ENCODE measurements at places on chromosomes 16 and 17.

DNA sequence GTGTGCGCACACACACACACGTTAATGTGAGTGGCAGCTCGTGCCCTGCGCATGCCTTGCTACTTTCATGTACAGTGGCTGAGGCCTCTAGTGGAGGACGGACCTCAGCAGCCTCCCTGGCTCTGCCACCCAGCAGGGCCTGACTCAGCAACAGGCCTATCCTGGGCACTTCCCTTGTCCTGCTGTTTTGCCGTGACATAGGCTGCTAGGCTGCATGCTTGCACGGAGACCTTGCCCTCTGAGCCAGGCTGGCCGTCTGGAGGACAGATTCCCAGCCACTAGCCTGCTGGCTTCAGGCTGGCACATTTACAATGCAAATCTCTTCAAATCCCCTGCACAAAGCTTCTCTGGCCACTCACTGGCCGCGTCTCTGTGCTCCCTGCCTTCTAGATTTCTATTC lies 9.5 kb downstream of the RNF213 start:
- no peaks in the 10 kb centered on the region for H3K4me1 ChIP-seq
- peaks cover 15% of the 10 kb centered on the region for H3K36me3 ChIP-seq
- no peaks in the 10 kb centered on the region for H3K27me3 ChIP-seq
- no peak overlapping the region for H3K4me3 ChIP-seq

DNA sequence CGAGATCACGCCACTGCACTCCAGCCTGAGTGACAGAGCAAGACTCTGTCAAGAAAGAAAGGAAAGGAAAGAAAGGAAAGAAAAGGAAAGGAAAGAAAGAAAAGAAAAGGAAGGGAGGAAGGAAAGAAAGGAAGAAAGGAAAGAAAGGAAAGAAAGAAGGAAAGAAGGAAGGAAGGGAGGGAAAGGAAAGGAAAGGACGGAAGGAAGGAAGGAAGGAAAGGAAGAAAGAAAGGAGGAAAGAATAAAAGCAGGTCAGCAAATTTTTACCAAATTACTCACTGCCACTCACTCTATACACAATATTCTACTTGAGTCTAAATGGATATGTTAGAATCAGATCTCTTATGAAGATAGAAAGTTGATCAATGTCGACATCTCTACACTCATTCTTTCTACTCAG lies 49.8 kb downstream of the RND2 start:
- DNase-seq: no peak
- no peaks in the 10 kb centered on the region for H3K4me1 ChIP-seq
- peaks cover 4% of the 10 kb centered on the region for H3K36me3 ChIP-seq
- H3K27me3 ChIP-seq: no peaks in the 10 kb centered on the region
- H3K4me3 ChIP-seq: no peak overlapping the region
- no peak overlapping the region for H3K27ac ChIP-seq

DNA sequence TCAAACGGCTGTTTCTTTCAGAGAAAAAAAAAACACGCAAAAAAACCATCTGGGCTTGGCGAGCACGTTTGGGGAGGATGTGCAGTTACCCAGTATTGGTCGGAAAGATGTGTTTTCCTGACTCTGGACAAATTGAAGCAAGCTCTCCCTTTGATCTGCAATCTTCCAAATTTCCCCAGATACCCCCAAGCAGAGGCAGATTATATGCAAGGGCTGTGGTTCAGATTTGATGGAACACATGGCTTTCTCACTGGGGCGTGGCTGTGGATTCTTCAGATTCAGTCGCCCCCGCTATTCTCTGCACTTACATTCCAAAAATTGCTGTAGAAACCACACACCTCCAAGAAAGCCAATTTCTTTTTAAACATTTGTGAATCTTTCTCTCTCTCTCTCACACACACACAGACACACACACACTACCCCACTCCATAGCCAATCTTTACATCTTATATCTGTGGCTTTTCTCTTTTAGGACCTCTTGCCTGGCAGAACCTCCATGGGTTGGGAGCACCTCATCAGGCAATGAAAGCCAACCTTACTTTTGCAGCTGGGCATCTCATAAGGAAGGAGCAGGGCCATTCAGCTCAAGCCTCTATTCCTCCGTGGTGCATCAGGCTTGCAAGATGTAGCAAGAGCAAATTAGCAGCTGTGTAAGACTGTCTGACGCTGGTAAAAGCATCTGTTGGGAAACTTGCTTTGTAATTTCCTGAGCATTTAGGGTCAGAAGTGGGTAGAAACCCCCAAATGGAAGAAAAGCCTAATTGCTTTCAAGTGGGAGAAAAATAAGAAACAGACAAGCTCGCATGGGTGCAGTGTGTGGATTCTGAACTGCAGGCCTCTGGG lies 103.9 kb upstream of the FAM20A start:
- H3K4me1 ChIP-seq: no peaks in the 10 kb centered on the region
- H3K27ac ChIP-seq: no peak overlapping the region
- DNase-seq: no peak
- no peaks in the 10 kb centered on the region for H3K36me3 ChIP-seq
- H3K27me3 ChIP-seq: no peaks in the 10 kb centered on the region

DNA sequence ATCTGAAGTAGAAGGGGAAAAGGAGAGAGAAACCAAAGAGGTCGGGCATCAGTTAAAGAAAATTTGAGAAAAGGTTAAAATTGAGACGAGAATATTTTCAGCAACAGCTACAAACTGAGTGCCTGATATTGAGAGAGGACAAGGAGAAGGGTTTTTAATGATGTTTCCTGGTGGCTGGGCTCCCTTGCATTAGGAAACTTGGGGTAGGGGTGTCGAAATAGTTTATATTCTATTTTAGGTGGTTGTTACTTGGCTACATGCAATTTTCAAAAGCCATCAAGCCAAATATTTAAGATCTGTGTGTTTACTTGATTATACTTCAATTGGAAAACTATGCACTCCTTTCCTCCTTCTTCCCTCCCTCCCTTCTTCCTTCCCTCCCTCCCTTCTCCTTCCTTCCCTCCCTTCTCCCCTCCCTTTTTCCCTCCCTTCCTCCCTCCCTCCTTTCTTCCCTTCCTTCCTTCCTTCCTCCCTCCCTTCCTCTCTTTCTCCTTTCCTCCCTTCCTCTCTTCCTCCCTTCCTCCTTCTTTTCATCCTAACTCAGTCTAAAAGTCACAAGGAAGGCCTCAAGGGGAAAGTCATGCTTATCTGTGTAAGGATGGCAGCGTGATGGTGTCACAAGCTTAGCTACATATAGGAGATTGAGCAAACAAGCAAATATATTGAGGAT lies 1.8 kb upstream of the APOH start:
- no peak for DNase-seq
- no peak overlapping the region for H3K27ac ChIP-seq
- no peaks in the 10 kb centered on the region for H3K27me3 ChIP-seq
- H3K4me1 ChIP-seq: no peaks in the 10 kb centered on the region
- no peaks in the 10 kb centered on the region for H3K36me3 ChIP-seq

DNA sequence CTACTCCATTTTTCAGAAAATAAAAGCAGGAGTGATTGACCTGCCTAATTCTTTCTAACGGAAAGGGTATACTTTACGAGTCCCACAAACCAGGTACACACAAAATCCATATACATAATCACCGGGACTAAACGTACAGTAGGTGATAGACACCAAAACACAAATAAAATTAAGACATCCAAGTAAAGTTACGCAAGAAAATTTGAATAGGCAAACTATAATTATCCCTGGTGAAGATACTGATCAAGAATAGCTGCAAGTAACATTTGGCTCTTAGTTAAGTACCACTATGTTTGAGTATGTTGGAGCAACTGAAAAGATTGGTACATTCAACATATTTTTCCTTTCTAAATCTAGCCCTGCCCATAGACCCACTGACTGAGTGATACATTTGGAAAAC lies 1.7 kb downstream of the HELZ start:
- no peak overlapping the region for H3K4me3 ChIP-seq
- peak; percentile 18 for DNase-seq
- H3K4me1 ChIP-seq: no peaks in the 10 kb centered on the region
- no peak overlapping the region for H3K27ac ChIP-seq
- no peaks in the 10 kb centered on the region for H3K27me3 ChIP-seq
- peaks cover 3% of the 10 kb centered on the region for H3K36me3 ChIP-seq

DNA sequence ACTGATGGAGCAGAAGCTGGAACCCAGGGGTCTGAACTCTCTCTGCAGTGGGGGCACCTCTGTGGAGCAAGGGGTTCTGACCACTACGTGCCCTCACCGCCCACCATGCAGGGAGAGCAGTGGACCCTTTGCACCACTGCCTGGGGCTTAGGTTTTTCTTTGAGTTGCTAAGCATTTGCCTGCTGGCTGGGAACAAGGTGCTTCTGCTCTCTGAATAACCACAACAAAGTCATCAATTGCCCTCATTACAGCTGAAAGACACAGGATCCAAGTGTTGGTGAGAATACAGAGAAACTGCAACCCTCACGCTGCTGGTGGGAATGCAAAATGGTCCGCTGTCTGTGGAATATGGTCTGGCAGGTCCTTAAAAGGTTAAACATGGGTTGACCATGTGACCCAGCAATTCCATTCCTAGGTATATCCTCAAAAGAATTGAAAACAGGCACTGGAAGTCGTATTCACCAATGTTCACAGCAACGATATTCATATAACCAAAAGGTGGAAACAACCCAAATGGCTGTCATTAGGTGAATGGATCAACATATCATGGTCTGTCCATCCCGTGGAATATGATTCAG lies 22.8 kb downstream of the NLRC3 start:
- no peaks in the 10 kb centered on the region for H3K4me1 ChIP-seq
- H3K4me3 ChIP-seq: no peak overlapping the region
- DNase-seq: no peak
- no peaks in the 10 kb centered on the region for H3K36me3 ChIP-seq
- no peak overlapping the region for H3K27ac ChIP-seq

GRCh38 chr16:87172632-87173031 lies 144.6 kb downstream of the C16orf95 start:
- H3K27me3 ChIP-seq: no peaks in the 10 kb centered on the region
- no peaks in the 10 kb centered on the region for H3K4me1 ChIP-seq
- no peaks in the 10 kb centered on the region for H3K36me3 ChIP-seq
- H3K27ac ChIP-seq: no peak overlapping the region
- no peak overlapping the region for H3K4me3 ChIP-seq

- peaks cover 57% of the 10 kb centered on the region for H3K36me3 ChIP-seq
- no peak overlapping the region for H3K27ac ChIP-seq
- H3K4me3 ChIP-seq: no peak overlapping the region
Measured at GRCh38 chr16:81693744-81694303, 85.3 kb upstream of the PLCG2 start.

DNA sequence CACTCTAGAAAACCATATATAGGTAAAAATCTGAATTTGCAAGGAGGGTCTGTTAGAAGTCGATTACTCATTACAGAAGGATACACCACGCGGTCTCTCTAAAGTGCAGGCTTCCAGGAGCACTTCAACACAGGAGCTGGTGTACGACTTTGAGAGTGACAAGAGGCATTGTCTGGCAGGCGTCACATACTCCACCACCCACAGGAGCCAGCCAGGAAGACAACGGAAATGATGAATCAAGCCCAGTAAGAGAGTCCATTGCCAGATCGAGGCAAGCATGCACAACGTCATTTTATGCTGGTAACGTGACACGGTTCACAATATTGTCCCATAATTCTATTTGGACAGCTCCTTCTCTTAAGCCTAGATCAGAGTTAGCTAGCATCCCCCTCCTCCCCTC lies 15.0 kb upstream of the CACNG4 start:
- H3K4me3 ChIP-seq: no peak overlapping the region
- no peak overlapping the region for H3K27ac ChIP-seq
- DNase-seq: no peak
- no peaks in the 10 kb centered on the region for H3K27me3 ChIP-seq
- peaks cover 66% of the 10 kb centered on the region for H3K4me1 ChIP-seq
- no peaks in the 10 kb centered on the region for H3K36me3 ChIP-seq

- H3K36me3 ChIP-seq: no peaks in the 10 kb centered on the region
- H3K27me3 ChIP-seq: no peaks in the 10 kb centered on the region
- H3K4me1 ChIP-seq: no peaks in the 10 kb centered on the region
- no peak overlapping the region for H3K27ac ChIP-seq
Measured at GRCh38 chr17:63173450-63173849, 207.4 kb downstream of the TANC2 start.

DNA sequence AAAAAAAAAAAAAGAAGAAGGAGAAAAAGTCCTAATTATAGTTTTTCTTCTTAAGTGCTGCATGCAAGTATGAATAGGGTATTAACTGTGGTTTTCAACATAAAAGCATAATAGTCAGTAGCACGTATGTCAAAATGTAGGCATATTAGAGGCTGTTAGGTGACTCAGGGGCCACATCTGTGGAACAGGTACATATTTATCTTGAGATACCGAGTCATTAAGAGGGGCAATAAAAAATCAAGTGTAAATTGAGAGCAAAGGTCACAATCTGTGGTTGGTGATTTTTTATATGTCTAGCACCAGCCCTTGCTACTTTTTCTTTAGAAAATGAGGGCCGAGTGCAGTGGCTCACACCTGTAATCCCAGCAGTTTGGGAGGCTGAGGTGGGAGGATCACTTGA lies 1113.8 kb upstream of the RBFOX1 start:
- no peaks in the 10 kb centered on the region for H3K4me1 ChIP-seq
- H3K27ac ChIP-seq: no peak overlapping the region
- no peaks in the 10 kb centered on the region for H3K27me3 ChIP-seq

DNA sequence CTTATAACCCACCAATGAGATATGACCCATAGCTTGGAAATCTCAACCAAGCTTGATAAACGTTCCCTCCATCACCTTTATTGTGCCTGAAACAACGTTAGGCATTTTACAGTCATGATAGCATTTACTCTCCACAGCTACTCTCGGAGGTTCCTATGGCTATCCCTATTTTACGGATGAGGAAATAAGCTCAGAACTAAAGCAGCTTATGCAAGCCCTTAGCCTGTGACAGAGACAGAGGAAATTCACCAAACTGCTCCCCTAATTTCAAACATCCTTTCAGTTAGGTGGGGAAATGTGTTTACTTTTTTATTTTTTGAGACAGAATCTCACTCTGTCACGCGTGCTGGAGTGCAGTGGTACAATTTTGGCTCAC lies 18.7 kb downstream of the DCUN1D3 start:
- DNase-seq: no peak
- peaks cover 2% of the 10 kb centered on the region for H3K4me1 ChIP-seq
- H3K27me3 ChIP-seq: no peaks in the 10 kb centered on the region
- no peaks in the 10 kb centered on the region for H3K36me3 ChIP-seq
- no peak overlapping the region for H3K27ac ChIP-seq
- no peak overlapping the region for H3K4me3 ChIP-seq

DNA sequence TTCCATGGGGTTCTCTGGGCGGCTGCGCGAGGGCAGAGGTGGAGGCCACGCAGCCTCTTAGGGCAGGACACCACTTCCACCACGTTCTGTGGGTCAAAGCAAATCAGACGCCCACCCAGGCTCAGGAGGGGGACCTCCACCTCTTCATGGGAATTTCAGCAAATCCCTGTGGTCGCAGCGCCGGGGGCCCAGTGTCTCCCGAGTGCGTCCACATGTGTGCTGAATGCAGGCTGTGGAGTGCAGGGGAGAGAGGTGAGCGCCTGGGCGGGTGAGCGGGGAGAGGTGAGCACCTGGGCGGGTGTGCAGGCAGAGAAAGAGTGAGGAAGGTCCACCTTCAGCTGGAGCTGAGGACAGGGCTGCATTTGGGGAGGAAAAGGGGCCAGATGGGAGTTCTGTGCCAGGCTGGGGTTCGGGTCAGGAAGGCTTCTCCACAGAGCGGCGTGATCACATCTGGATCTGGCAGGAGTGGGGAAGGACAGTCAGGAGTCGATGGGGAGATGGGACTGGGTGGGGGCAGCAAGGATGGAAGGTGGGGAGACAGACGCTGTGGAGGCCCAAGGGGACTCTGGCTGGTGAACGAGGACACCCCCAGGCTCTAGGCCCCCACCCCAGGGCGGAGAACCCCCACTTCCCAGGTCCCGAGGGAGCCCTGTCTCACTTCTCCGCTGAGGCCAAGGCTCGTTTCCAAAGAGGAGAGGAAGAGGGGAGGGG lies 36.8 kb upstream of the CBFA2T3 start:
- H3K27me3 ChIP-seq: no peaks in the 10 kb centered on the region
- H3K4me1 ChIP-seq: no peaks in the 10 kb centered on the region
- no peak overlapping the region for H3K4me3 ChIP-seq
- no peaks in the 10 kb centered on the region for H3K36me3 ChIP-seq
- no peak for DNase-seq

- peaks cover 85% of the 10 kb centered on the region for H3K27me3 ChIP-seq
- peaks cover 6% of the 10 kb centered on the region for H3K4me1 ChIP-seq
- H3K36me3 ChIP-seq: no peaks in the 10 kb centered on the region
Measured at GRCh38 chr17:48636177-48637018, 10.2 kb upstream of the HOXB9 start.
